ENCODE measurements at places on chromosomes 4 and X.

DNA sequence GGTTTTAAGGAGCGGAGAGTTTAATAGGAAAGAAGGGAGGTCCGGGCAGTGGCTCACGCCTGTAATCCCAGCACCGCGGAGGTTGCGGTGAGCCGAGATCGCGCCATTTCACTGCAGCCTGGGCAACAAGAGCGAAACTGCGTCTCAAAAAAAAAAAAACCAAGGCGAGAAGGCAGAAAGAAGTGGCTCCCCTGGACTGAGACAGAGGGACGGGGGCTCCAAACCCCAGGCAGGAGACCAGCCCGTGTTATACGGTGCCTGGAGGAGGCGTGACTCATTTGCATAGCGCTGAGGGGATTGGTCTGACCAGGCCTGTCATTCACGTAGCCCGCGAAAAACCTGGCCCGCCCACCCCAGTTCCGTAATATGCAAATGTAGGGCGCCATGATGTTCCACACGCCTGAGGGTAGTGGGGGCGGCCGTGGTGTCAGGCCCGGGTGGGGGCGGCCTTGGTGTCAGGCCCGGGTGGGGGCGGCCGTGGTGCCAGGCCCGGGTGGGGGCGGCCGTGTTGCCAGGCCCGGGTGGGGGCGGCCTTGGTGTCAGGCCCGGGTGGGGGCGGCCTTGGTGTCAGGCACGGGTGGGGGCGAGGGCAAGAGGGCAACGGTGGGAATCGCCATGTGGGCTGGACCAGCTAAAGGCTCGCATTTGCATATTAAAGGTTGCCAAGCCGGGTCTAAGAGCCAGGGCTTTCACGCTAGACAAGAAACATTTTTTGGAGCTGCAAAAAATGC lies 2.1 kb downstream of the PLCXD1 start:
- DNase-seq, result peak; percentile 91

DNA sequence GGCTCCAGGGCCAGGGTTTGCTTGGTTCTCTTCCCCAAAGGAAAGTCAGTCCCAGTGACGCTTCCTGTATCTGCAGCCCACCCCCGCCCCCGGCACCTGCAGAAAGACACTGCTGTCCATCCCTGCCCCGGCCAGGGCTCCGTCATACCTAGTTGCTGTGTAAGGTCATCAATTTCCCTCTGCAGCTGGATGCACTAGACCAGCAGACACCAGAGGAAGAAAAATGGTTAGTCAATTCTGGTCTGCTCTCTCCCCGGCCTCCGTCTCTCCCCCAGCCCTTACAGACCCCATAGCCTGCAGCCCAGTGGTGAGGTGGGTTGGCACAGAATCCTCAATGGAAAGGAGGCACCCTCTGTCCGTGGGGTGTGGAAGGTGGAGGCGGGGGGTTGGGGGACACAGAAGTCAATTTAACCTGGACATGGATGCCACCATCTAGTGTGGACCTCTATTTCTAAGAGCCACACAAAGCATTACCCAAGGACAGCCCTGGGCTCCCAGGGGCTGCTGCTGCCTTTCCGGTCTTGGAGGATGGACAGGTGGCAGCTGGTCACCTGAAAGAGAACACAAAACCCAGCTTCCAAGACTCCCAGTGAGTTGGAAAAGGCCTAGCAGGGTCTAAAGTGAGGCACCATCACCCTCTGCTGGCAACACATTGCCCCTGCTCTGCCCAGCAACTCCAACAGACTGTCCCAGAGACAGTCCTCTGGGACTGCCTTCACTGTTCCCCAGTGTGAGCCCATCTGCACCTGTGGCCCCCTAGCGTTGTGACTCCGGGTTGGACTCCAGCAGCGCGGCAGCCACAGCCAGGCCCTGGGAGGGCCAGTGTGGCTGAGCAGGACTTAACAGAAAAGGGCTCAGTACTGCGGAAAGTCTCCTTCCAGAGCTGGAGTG lies 40.2 kb upstream of the NHSL2 start:
- peak; percentile 32 for DNase-seq

- DNase-seq, result no peak
These were observed 111.9 kb downstream of the SORBS2 start for GRCh38 chr4:185700048-185700447.

GRCh38 chr4:169840554-169840953 lies 82.8 kb upstream of the HPF1 start:
- DNase-seq, result no peak

DNA sequence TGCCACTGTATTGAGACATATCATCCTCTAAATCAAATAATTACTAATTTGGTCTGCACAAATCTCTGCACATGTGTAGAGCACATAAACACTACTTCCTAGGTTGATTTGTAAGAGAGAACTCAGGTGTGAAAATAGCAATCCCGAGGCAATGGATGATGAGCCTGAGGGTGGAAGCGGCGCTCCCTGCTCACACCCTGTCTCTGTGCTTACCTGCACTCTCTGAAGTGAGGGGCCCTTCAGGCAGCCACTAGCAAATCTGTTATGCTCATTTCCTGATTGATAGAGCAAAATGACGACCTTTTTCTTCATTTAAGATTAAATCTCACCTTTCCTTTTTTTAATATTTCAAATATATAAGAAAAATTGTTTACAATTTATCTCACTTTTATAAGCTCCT lies 1995.7 kb upstream of the AGA start:
- no peak for DNase-seq

GRCh38 chrX:18696653-18697052 lies 10.8 kb upstream of the PPEF1 start:
- DNase-seq, result no peak

DNA sequence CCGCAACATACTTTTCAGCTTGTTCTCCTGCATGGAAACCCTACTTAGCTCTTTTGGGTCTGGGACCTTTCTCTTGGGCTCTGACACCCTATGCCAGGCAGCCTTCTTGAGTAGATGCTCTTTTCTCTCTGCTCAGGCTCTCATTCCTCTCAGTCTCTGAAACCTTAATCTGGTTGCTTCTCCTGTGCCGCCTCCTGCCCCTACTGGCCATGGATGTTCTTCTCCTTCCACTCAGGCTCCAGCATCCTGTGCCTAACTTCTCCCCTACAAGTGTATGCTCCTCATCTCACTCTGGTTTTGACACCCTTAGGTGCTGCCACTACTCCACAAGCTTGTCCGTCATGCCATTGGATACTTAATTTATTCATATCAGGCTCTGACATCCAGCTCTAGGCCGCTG lies 15.2 kb downstream of the BLTP1 start:
- no peak for DNase-seq

DNA sequence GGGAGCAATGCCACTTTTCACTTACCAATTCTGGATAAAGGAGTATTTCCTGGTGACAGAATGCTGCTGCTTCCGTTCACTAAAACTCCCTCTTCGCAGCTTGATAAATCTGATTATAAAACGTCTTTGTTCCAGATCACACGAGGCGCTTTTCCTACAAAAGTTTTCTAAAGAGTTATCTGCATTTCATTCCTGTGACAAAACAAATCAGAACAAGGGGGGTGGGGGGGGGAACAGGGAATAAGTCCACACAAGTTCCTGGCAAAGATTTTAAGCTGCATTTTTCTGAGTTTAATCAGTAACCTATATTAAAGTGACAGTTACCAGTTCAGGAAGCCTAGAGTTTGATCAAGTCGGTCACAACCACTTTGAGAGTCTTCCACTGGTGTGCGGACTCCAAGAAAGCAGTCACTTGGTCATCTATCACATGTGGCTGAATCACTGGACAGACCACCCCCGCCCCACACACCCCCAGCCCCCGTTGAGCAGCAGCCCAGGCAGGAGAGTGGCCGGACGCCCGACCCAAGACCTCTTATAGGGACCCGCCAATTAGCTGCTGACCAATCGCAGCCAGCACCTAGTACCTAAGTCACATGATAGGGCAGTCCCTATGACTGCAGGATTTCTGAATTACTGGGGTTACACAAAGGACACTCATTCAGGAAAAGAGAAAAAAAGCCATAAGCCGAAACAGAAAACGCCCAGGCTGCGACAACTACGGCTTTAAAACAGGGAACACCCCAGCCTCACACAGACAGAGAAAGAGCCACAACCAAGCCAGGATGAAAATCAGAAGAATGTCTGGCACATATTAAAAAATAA lies 569.3 kb upstream of the DIPK2B start:
- peak; percentile 66 for DNase-seq

- DNase-seq, result no peak
These were observed 32.8 kb downstream of the ENOPH1 start for GRCh38 chr4:82463221-82463620.

DNA sequence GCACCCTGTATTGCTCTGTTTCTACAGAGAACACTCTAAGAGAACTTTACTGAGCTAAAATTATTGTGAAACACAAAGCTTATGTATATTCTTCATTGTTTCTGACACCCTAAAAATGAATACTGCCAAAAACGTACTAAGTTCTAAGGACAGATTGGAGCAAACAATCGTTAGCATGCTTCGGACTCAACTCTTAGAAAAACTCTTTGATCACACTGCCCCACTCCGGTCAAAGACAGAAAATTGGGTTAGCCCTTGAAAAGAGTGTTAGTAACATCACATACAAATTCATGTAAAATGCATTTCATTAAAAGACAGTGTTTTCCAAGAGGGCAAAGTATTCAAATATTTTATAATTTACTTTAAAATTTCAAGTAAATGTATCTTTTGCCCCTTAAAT lies 177.4 kb downstream of the DCHS2 start:
- no peak for DNase-seq

DNA sequence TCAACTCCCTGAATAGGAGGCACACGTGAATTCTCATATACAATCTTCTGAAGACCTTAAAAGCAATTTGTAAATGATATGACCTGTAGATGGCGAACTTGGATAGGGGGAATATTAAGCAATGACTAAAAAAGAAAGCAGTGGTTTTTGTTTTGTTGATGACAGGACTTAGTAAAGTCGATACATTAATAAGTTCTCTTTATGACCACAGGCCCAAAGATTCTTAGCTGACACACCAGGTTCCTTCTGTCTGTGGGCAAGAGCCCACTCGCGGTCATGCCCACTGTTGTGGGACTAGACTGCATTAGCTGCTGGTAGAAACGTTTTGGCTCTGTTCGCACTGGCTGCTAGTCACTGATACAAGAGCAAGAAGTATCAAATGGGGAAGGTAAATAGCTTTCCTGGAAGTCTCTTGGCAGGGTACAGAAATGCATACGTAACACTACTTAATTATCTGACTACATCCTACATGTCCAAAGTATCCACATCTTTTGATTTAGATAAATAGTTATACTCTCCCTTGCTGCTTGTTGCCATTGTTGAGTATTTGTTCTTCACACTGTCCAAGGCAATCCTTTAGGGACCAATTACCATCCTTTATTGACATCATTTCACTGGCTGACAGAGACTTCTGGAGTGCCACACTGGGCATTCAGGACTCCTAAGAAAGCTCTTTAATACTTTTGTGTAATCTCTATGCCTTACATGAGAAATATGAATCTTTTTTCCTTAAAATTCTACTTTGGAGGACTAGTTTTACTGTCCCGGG lies 31.0 kb downstream of the ALPK1 start:
- no peak for DNase-seq

GRCh38 chr4:183329954-183330742 lies 7.9 kb upstream of the CLDN24 start:
- DNase-seq, result no peak

GRCh38 chr4:56307423-56307822 lies 79.9 kb downstream of the AASDH start:
- DNase-seq, result no peak

- DNase-seq, result no peak
These were observed 25.9 kb downstream of the EIF2S3 start for GRCh38 chrX:24080704-24081103.

DNA sequence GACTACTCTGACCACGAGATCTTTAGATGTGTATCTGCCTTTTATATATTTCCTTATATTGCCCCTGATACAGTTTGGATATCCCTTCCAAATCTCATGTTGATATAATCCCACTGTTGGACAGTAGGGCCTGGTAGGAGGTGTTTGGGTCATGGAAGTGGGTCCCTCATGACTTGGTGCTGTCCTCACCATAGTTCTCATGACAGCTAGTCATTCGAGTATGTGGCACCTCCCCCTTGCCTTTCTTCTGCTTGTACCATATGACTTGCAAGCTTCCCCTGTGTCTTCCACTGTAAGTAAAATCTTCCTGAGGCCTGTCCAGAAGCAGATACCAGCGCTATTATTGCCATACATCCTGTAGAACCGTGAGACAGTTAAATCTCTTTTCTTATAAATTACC lies 145.3 kb downstream of the ZNF518B start:
- no peak for DNase-seq

- DNase-seq, result no peak
These were observed 4.7 kb downstream of the CPLX1 start for GRCh38 chr4:821181-821591.

DNA sequence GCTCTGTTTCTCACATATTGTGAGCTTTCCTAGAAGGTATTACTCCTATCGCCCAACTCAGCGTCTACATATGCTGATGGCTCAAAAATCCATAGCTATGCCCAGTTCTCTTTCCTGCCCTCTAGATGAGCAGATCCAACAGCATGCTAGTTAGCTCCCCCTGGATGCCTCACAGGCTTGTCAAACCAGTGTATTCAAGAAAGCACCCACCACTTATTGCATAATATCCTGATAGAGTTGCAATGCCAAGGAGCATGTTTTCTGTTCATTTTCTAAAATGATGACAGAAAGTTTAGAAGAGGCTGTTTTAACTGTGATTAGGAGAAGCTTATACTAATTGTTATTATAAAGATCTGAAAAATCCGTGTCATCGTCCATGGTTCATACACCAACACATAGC lies 1.9 kb upstream of the PACRGL start:
- DNase-seq, result no peak

- peak; percentile 19 for DNase-seq
These were observed 485 bp downstream of the AADAT start for GRCh38 chr4:170089274-170089667.

GRCh38 chr4:30920043-30920442 lies 199.9 kb downstream of the PCDH7 start:
- DNase-seq, result no peak

DNA sequence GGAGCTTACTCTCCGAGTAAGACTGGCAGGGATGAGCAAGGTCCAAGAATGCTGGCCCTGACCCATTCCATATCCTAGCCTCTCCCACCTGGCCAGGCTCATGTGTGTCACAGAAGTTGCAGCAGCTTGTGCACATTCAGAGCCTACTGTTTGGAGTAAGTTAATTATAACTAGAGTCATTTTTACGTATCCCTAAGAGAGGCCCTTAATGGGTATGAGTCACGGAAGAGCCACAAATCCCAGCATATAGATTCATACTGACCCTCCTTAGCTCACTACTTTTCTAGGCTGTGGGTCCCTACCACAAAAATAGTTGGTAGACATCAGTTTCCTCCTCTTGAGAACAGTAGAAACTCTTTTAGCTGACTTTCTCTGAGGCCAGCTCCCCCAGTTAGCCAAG lies 118.3 kb upstream of the FRG1 start:
- DNase-seq, result no peak

GRCh38 chrX:73214426-73215094 lies at the start of gene NAP1L2:
Gene NAP1L2 (minus strand): TSS chrX:73214851. CDS start chrX:73214492, 359 bp downstream.
- DNase-seq, result peak; percentile 40

- no peak for DNase-seq
These were observed 759.6 kb upstream of the NDST4 start for GRCh38 chr4:115873048-115873447.

- no peak for DNase-seq
These were observed 474.7 kb downstream of the NKX6-1 start for GRCh38 chr4:84024405-84024804.

- DNase-seq, result no peak
These were observed 142.3 kb upstream of the SLIT2 start for GRCh38 chr4:20109391-20109790.

GRCh38 chr4:110104661-110105060 lies 93.8 kb downstream of the ELOVL6 start:
- DNase-seq, result no peak
